ENCODE measurements at places on chromosomes 2 and 18.

- DNase-seq = no peak
These were observed 249.6 kb upstream of the ACVR2A start for GRCh38 chr2:147595200-147595599.

- DNase-seq = no peak
These were observed 55.9 kb downstream of the ZFP36L2 start for GRCh38 chr2:43170405-43171105.

DNA sequence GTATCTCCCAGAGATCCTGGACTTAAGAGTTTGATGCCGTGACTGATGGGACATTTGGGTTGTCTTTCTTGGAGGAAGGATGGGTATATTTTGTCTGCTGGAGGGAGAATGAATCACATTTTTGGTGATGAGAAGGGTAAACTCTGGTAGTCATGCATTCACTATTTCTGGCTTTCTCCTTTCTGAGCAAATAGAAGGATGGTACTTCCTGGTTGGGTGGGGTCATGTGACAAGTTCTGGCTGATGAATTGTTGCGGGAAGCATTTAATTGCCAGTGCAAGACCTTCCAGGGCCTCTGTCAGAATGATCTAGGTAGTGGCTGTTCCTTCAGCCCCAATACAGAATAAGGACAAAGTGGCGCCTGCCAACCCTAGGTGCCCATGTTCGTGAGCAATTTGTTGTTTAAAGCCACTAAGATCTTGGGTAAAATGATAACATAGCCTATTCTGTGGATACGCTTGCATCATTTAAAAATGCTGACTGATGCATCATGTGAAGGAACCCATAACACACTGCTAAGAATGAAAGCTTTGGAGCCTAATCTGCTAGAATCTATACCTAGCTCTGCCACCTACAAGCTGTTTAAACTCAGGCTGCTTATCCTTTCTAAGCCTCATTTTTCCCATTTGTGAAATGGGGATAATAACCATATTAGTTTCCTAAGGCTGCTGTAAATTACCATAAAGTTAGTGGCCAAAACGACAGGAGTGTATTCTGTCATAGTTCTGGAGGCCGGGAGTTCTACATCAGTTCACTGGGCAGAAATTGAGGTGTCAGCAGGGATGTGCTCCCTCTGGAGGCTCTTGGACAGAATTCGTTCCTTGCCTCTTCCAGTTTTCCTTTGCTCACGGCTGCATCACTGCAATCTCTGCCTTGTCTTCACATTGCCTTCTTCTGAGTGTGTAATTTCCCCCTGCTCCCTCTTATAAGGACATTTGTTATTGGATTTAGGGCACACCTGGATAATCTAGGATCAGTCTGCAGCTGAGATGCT, 281.3 kb downstream of the AGPS start:
- DNase-seq = no peak

DNA sequence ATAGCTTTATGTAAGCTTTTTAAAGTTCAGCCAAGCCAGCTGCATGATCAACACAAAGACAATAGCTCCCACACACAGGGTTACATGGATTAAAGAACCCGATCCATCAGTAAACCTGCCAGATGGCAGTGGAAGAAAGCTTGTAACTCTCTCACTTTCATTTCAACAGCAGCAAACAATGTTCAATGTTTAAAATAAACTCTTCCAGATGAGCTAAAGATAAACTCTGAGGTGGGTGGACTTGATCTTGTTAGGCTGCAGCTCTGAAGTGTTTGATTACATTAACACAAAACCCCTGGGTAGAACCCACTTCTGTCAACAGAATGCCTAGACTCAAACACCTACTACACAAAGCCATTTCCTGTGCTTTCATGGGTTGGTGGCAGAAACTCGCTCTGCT, 13.9 kb downstream of the RDH14 start:
- no peak for DNase-seq

DNA sequence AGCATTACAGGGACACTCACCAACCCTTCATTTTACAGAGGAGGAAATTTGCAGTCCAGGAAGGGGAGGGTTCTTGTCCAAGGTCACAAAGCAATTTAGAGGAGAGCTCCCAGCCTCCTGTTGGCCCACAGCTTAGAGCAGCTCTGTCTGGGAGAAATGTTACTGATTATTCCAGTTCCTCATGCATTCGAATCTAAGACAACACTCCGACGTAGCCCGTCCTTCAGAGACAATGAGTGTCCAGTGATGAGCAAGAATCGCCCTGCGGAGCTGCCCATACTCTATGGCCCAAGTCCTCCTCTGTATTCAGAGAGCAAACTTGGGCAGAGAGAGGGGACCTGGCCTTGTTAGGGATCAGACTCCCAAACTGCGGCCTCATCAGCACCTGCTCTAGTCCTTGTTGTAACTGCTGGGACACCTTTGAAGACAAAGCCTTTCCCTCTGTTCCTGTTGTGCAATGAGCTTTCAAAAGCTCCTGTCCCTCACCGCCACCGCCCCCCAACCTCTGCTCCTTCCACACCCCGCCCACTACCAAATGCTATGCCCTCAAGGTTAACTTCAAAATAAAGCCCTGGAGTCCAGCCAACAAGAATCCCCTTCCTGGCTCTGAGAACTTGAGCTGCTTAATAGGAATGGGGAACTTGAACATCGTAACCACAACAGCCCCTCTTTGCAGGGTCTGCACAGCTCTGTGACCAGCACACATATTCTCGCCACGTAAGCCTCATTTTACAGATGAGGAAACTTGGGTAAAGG, 234.8 kb upstream of the SMAD2 start:
- no peak for DNase-seq

DNA sequence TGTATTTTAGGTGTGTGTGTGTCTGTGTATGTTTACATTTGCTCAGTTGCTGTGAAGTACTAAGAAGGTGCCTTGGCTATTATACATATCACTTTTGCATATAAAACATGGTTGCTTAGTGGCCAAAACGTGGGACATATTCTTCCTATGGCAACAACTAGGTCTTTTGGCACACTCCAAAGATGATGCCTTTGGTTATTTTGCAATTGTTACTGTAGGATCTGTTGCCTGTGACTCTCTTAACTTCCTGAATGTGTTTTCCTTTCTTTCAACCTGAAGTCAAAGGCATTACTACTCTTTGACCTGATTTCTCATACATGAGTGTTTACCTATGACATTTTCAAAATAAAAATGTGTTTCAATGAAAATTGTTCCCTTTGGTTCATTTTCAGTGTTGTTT, 160.5 kb downstream of the UBE2E3 start:
- no peak for DNase-seq

Data from stimulated activated CD8-positive, alpha-beta memory T cell treated with anti-CD3 and anti-CD28 coated beads, Interleukin-7, amount 100 ng/mL, for 1 hour (primary cell).